ENCODE measurements at places on chromosomes 5 and 9. TPM values are rescaled to one million over a fixed set of nuclear protein-coding genes. Genes with fewer than 3 reads are reported as not detected.

DNAH5 gene
- 0.62 TPM for total RNA-seq

ORM2 gene
- total RNA-seq = not detected

DMRT2 gene
- not detected for total RNA-seq

PMPCA gene
- 51.3 TPM for total RNA-seq

GFPT2 gene
- 20.3 TPM for total RNA-seq
